ENCODE measurements at places on chromosomes 7 and 10. TPM values are rescaled to one million over a fixed set of nuclear protein-coding genes. Genes with fewer than 3 reads are reported as not detected.

PAX2 gene
- total RNA-seq = not detected

DNA sequence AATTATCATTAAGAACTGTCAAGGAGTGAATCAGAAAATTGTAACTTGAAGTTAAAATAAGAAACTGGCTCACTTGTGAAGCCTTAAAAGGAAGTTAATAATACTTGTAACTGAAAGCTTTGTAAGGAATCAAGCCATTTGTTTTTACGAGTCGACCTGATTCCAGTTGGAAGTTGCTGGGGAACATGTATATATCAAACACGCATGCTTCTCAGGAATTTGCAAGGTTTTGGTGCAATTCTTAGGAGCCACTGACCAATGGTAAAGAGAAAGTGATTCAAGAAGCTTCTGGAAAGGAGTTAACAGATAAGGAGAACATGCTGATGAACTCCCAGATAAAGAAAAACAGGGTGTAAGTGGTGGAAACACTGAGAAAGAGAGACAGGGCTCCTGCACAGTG is 56.4 kb downstream of the ETV1 start:
- no peak for DNase-seq

TLX1 gene
- total RNA-seq = 0.11 TPM

ELFN1 gene
- total RNA-seq = 16.0 TPM

TFPI2 gene
- total RNA-seq = 4.8 TPM

GRCh38 chr10:27822301-27822700 is 76.7 kb upstream of the MKX start:
- DNase-seq = no peak

All from H7 (cell line).